ENCODE measurements at places on chromosomes 6 and 20. TPM values are rescaled to one million over a fixed set of nuclear protein-coding genes. Genes with fewer than 3 reads are reported as not detected.

MGME1 gene
- 2.3 TPM for total RNA-seq

CST3 gene
- total RNA-seq = 231 TPM

KCNB1 gene
- total RNA-seq = 2.3 TPM

SNAI1 gene
- total RNA-seq = not detected

HLA-DRA gene
- total RNA-seq = 238 TPM

KHDRBS2 gene
- total RNA-seq = 0.45 TPM

C6orf118 gene
- total RNA-seq = not detected

PIM1 gene
- total RNA-seq = 9.8 TPM

C4A gene
- 10.8 TPM for total RNA-seq

TGM3 gene
- not detected for total RNA-seq

MEI4 gene
- total RNA-seq = not detected

CDKN1A gene
- 116 TPM for total RNA-seq

CDH4 gene
- total RNA-seq = not detected

BTN3A1 gene
- total RNA-seq = 24.1 TPM

TDP2 gene
- total RNA-seq = 18.7 TPM

GRCh38 chr6:11362564-11362963 lies 130.1 kb upstream of the NEDD9 start:
- DNase-seq = no peak
- H3K27ac ChIP-seq = no peak overlapping the region

GRCh38 chr20:62181808-62182207 lies 1.0 kb upstream of the MTG2 start:
- peak overlapping the region; percentile 98 for H3K27ac ChIP-seq
- peaks cover 16% of the 10 kb centered on the region for H3K4me1 ChIP-seq
- peaks cover 25% of the 10 kb centered on the region for H3K36me3 ChIP-seq

DNA sequence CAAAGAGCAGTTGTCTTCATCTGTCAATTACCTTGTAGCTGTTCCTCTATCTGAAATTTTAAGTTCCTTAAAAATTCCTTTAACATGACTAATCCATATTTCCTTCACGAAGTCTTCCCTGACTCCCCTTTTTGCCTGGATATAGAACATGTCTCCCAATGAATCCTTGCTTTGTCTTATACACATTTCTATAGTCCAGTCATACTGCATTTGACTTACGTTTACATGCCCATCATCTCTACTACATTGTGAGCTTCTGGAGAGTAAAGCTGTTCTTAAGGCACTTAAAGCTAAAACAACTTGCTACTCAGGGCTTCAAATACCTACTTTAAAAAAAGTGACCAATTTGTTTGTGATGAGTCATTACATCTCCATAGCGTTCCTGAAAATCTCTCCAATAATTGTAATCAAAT lies 4.9 kb downstream of the REV3L start:
- H3K4me1 ChIP-seq = peaks cover 24% of the 10 kb centered on the region
- no peak for DNase-seq
- no peaks in the 10 kb centered on the region for H3K27me3 ChIP-seq

- no peak overlapping the region for H3K4me3 ChIP-seq
- H3K27ac ChIP-seq = no peak overlapping the region
- H3K4me1 ChIP-seq = no peaks in the 10 kb centered on the region
- DNase-seq = no peak
Observed at GRCh38 chr6:118984342-118984741, 49.4 kb upstream of the MCM9 start.

- no peaks in the 10 kb centered on the region for H3K27me3 ChIP-seq
- no peak for DNase-seq
- H3K4me3 ChIP-seq = no peak overlapping the region
- no peaks in the 10 kb centered on the region for H3K4me1 ChIP-seq
- no peaks in the 10 kb centered on the region for H3K36me3 ChIP-seq
- H3K27ac ChIP-seq = no peak overlapping the region
Observed at GRCh38 chr6:36320475-36320874, 16.2 kb downstream of the BNIP5 start.

DNA sequence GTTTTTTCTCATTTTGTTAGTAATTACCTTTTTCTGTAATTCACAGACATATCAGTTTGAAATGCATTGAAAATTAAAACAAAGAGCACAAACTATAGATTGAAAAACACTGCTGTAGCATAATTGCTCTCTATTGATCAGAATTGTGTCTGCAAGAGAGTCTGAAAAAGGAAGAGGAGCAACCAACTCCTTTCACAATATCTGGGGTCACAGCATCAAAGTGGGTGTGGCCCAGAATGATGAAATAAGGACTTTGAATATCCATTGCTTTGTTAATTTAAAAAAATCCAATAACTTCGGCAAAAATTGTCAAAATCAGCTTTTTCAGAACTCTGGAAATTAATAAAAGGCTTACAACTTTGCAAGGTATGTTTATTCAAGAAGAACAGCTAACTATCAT lies 99.2 kb downstream of the MYLK4 start:
- H3K36me3 ChIP-seq = no peaks in the 10 kb centered on the region
- no peak overlapping the region for H3K4me3 ChIP-seq
- no peak overlapping the region for H3K27ac ChIP-seq
- no peak for DNase-seq

- H3K27ac ChIP-seq = no peak overlapping the region
- H3K4me3 ChIP-seq = no peak overlapping the region
- H3K36me3 ChIP-seq = no peaks in the 10 kb centered on the region
- H3K27me3 ChIP-seq = no peaks in the 10 kb centered on the region
- DNase-seq = peak; percentile 14
- H3K4me1 ChIP-seq = no peaks in the 10 kb centered on the region
Observed at GRCh38 chr6:111367393-111368088, 115.5 kb downstream of the REV3L start.

- peak; percentile 62 for DNase-seq
- no peaks in the 10 kb centered on the region for H3K27me3 ChIP-seq
- H3K36me3 ChIP-seq = no peaks in the 10 kb centered on the region
- no peak overlapping the region for H3K4me3 ChIP-seq
- no peaks in the 10 kb centered on the region for H3K4me1 ChIP-seq
- peak overlapping the region; percentile 7 for H3K27ac ChIP-seq
Observed at GRCh38 chr20:47455133-47456040, 46.3 kb upstream of the NCOA3 start.

- peak; percentile 89 for DNase-seq
- peaks cover 40% of the 10 kb centered on the region for H3K27me3 ChIP-seq
- H3K36me3 ChIP-seq = no peaks in the 10 kb centered on the region
- H3K4me3 ChIP-seq = peak overlapping the region; percentile 35
Observed at GRCh38 chr6:28880894-28881780, 42.6 kb downstream of the TRIM27 start.

GRCh38 chr6:87654875-87655454 lies 47.1 kb downstream of the AKIRIN2 start:
- H3K27me3 ChIP-seq = no peaks in the 10 kb centered on the region
- DNase-seq = no peak
- H3K4me1 ChIP-seq = peaks cover 20% of the 10 kb centered on the region
- no peak overlapping the region for H3K27ac ChIP-seq
- H3K4me3 ChIP-seq = no peak overlapping the region

- peak; percentile 90 for DNase-seq
- H3K27me3 ChIP-seq = no peaks in the 10 kb centered on the region
- peaks cover 5% of the 10 kb centered on the region for H3K4me1 ChIP-seq
- H3K27ac ChIP-seq = peak overlapping the region; percentile 80
- peak overlapping the region; percentile 46 for H3K4me3 ChIP-seq
Observed at GRCh38 chr6:47413752-47414422, 63.7 kb upstream of the CD2AP start.

DNA sequence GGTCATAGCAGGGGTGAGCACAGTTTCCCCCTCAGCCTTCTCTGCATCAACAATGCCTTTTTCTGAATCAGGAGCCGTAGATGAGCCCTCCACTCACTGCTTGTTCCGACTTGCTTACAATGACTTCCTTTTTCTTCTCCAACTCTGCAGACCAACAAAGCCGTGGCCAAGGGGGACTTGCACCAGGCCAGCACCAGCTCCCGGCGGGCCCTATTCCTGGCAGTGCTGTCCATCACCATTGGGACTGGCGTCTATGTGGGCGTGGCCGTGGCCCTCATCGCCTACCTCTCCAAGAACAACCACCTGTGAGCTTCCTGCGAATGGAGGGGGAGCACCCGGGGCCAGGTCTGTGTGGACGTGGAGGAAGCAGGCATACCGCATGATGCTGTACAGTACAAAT lies 195.8 kb downstream of the SYNDIG1 start:
- peak; percentile 20 for DNase-seq
- H3K27ac ChIP-seq = no peak overlapping the region
- no peak overlapping the region for H3K4me3 ChIP-seq
- no peaks in the 10 kb centered on the region for H3K27me3 ChIP-seq
- no peaks in the 10 kb centered on the region for H3K4me1 ChIP-seq
- no peaks in the 10 kb centered on the region for H3K36me3 ChIP-seq

DNA sequence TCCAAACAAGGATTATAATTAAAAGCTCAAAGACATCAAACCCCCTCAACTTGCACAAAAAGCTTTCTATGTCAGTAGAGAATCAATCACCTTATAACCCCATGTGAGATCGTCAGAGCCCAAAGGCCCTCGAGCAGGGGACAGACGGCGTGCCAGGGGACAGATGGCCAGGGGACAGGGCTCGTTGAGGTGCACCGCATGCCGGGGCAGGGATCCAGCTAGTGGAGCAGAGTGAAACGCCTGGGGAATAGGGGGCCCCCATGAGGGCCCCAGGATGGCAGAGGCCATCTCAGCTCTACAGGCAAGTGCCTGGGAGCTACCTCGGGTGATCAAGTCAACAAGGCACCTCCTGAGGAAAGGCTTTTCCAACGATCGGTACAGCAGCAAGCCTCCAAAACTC lies 28.6 kb downstream of the DIDO1 start:
- H3K4me3 ChIP-seq = no peak overlapping the region
- no peaks in the 10 kb centered on the region for H3K27me3 ChIP-seq
- H3K4me1 ChIP-seq = peaks cover 37% of the 10 kb centered on the region
- peaks cover 60% of the 10 kb centered on the region for H3K36me3 ChIP-seq
- no peak for DNase-seq

GRCh38 chr6:25640891-25641290 lies 11.1 kb upstream of the SCGN start:
- no peaks in the 10 kb centered on the region for H3K36me3 ChIP-seq
- no peak for DNase-seq
- H3K4me3 ChIP-seq = no peak overlapping the region
- peaks cover 18% of the 10 kb centered on the region for H3K27me3 ChIP-seq

DNA sequence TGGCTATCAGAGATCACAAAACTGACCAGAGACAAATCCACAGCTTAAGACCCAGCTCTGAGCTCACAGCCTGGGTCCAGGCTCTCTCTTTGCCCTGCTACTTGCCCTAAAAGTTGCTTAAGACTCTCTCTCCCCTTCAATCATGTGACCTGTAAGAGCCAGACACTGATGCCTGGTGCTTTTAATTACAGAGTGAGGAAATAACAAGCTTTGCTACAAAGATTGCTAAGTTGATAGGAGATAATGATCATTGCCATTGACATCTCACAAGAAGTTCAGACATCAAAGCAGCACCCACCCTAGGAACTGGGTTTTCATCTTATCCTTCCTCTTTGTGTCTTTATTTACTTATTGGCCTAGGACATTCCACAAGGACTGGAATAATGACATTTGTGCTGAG lies 125.9 kb upstream of the CD93 start:
- H3K36me3 ChIP-seq = no peaks in the 10 kb centered on the region
- no peak overlapping the region for H3K4me3 ChIP-seq
- DNase-seq = no peak
- no peaks in the 10 kb centered on the region for H3K4me1 ChIP-seq
- H3K27ac ChIP-seq = no peak overlapping the region

GRCh38 chr20:50247196-50248094 lies 56.8 kb downstream of the CEBPB start:
- no peak for DNase-seq
- H3K27me3 ChIP-seq = no peaks in the 10 kb centered on the region
- H3K36me3 ChIP-seq = no peaks in the 10 kb centered on the region
- H3K27ac ChIP-seq = peak overlapping the region; percentile 58
- no peak overlapping the region for H3K4me3 ChIP-seq

DNA sequence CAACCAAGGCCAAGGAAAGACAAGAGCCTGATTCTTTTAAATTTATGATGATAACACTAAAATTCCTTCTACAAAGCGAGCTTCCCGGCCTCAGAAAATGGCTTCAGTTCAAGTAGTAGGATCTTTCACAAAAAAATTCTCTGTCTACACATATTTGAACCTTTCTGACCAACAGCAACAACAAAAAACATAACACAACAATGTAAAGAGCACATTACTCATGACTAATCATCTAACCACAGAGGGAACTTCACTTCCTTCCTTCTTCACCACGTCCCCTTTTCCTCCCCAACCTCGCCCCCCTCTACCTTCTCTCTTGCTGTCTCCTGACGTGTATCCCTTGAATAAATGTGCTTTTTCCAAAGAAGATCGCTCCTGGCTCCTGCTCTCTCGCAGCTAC lies 228.2 kb downstream of the MYLK4 start:
- H3K36me3 ChIP-seq = no peaks in the 10 kb centered on the region
- no peak overlapping the region for H3K27ac ChIP-seq
- DNase-seq = no peak
- no peaks in the 10 kb centered on the region for H3K4me1 ChIP-seq
- no peak overlapping the region for H3K4me3 ChIP-seq

DNA sequence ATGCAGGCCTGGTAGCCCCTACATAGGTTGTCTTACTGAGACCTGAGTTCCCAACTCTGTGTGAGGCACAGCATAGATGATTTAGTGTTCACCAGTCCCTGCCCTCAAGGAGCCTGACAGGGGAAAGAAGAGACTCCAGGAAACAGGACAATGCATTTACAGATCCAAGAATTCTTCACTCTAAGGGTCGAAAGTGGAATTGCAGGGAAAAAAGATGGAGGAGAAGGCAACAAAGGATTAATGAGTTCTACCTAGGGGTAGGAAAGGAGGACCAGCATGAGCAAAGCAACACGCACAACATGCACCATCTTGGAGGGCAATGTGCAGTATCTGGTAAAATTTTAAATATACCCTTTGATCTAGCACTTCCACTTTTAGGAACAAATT lies 5.9 kb downstream of the SPAG4 start:
- peaks cover 38% of the 10 kb centered on the region for H3K4me1 ChIP-seq
- DNase-seq = no peak
- no peak overlapping the region for H3K4me3 ChIP-seq
- peaks cover 41% of the 10 kb centered on the region for H3K36me3 ChIP-seq

- no peaks in the 10 kb centered on the region for H3K27me3 ChIP-seq
- H3K27ac ChIP-seq = no peak overlapping the region
- no peaks in the 10 kb centered on the region for H3K4me1 ChIP-seq
- no peak for DNase-seq
Observed at GRCh38 chr6:162898011-162898410, 170.2 kb downstream of the PACRG start.

DNA sequence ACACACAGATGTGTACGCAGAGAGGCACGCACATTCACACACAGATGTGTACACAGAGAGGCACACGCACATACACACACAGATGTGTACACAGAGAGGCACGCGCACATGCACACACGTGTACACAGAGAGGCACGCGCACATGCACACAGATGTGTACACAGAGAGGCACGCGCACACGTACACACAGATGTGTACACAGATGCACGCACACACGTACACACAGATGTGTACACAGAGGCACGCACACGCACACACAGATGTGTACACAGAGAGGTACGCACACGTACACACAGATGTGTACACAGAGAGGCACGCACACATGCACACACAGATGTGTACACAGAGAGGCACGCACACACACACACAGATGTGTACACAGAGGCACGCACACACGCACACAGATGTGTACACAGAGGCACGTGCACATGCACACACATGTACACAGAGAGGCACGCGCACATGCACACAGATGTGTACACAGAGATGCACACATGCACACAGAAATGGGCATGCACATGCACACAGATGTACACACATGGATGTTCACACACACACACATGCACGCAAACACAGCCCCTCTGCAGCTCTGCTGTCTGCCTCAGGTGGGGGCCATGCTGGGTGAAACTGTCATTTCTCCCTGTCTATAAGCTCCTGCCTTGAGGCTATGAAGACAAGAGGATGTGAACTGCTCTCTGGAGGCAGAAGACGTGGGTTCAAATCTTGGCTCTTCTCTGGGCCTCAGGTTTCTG lies 14.3 kb upstream of the MYT1 start:
- H3K27ac ChIP-seq = no peak overlapping the region
- DNase-seq = no peak
- no peaks in the 10 kb centered on the region for H3K36me3 ChIP-seq
- no peak overlapping the region for H3K4me3 ChIP-seq
- peaks cover 45% of the 10 kb centered on the region for H3K27me3 ChIP-seq
